ENCODE measurements at places on chromosomes 11 and 22.

- no peak for DNase-seq
Observed at GRCh38 chr22:48423481-48423911, 1404.2 kb downstream of the BRD1 start.

GRCh38 chr11:47021527-47021818 lies 84.9 kb downstream of the CSTPP1 start:
- DNase-seq, result no peak

GRCh38 chr11:57638005-57638781 lies 11.5 kb downstream of the YPEL4 start:
- DNase-seq, result no peak

DNA sequence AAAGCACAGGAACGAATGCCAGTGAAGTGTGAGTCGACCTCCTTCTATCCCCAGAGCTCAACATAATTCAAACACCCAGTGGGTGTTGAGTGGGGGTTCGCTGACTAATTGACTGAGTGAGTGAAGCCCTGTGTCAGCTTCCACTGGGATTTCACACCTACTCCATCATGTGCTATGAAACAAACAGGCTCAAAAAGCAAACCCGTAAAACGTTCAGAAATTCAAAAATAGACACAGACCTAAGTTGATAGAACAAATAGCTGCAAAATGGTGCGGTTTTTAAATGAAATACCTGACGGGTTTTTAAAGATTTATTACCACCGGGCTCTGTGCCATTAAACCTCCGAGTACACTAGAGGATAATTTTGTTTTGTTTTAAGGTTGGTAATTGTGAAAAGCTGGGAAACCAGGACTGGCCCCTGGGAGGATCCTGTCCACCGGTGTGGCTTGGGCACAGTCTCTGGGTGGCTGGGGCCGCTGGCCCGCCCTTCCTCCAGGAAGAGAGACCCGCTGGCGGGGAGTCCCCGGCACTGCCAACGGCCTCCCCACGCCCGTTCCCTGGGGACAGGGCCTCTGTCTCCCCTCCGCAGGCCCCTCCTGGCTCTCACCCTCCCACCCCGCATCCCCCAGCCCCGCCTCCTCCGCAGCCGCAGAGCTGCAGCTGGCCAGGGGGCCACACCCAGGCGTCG lies 13.6 kb downstream of the KCNJ5 start:
- DNase-seq, result no peak

GRCh38 chr11:124656774-124657630 lies 16.5 kb downstream of the SIAE start:
- DNase-seq, result no peak

DNA sequence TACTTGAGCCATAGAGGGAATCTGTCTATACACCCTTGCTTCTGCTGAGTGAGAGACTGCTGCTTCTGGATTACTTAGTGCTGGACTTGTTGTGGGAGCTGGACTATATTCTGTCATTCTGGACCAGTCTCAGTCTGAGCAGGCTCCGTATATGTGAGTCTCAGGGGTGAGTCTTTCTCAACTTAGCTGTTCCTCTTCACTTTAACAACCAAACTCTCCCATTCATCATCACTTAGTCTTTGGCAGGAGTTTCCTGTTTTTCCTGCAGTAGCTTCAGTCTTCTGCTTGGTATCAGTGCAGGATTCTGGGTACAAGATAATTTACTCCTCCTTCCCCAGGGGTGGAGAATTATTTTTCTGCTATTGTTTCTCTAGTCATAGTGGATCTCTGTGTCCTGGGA lies 779.5 kb downstream of the METTL15 start:
- DNase-seq, result no peak

DNA sequence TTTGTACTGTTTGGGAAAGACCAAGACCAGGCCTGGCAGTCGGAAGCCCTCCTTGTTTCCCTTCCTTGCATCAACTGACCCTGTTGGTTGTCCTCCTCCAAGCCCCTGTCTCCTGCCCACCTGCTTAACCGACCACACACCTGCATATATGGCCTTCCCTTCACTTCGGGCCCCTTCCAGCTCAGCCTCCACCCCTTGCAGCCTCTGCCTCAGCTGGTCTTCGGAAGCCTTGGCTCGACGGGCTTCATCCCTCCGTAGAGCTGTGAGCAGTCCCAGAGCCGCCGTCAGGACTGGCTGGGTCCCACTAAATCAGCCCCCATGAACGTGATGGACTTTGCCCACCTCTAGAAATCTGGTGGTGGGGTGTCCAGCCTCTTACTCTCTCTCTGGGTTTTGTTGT lies 8.4 kb downstream of the NHERF4 start:
- no peak for DNase-seq

GRCh38 chr11:117092951-117093590 lies 5.2 kb downstream of the SIK3 start:
- no peak for DNase-seq

DNA sequence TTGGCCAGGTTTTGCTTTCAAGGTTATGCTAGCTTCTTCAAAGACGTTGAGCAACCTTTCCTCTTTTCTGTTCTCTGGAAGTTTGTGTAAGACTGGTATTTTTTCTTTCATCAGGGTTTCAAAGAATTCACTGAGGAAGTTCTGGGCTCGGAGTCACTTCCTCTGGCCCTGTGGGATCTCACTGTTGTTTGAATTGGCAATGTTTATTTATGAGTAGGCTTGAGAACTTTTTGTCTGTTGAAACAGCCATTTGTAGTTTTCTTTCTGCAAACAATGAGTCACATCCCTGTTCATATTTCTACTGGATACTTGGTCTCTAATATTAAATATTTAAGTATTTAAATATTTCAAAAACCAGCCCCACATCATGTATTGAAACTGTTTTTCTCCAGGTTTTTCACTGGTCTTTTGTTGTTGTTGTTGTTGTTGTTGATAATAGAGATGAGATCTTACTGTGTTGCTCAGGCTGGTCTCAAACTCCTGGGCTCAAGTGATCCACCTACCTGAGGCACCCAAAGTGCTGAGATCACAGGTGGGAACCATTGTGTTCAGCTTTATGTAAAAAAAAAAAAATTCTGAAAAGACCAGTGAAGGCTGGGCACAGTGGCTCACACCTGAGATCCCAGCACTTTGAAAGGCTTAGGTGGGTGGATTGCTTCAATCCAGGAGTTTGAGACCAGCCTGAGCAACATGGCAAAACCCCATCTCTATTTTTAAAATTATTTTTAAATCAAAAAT lies 26.9 kb downstream of the SUSD2 start:
- DNase-seq, result no peak

DNA sequence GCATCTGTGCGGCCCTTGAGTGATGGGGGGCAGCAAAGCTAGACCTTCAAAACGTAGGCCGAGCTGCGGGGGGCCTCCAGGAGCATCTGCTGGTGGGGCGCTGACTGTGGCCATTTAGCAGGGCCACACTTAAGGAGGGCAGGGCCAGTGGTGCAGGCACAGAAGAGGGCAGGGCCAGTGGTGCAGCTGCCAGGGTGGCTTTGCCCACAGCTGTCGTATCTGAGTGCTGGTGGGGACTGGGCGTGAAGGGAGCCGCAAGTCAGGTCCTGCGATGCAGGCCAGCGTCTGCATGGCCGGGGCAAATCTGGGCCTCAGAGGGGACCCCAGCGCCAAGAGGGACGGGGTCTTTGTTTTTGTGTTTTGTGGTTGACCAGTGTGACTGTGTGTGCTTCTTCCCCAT lies 27.7 kb downstream of the RNH1 start:
- DNase-seq, result no peak

DNA sequence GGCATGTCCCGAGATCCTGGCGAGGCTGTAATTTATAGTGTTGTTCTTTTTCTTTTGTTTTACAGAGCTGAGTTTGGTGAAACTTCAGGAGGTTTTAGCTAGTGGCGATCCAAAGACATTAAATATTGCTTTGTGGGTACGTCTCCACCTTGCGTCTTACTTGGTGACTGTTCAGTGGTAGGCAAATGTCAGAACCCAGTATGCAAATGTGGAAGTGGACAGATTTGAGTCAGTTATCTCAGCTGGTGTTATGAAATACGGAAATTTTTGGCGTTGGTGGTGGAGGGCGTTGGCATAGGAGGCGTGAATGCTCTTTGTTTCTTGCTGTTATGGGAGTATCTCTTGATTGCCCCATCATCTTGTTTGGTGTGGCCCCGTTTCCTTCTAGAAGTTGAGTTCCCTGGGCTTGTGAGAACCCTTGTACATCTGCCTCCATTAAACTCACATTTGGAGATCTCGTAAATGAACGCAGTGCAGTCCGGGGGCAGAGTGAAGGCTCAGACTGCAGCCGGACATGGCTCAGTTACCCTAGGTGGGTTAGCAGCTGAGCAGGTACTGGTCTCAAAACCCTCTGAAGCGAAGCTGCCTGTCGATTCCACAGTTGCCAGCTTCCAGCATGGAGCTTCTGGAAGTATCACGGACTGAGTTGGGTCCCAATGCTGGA lies 39.9 kb downstream of the PTPRJ start:
- no peak for DNase-seq

GRCh38 chr11:76284161-76284560 lies 77.9 kb upstream of the WNT11 start:
- no peak for DNase-seq

Measured in stimulated activated CD4-positive, alpha-beta T cell treated with anti-CD3 and anti-CD28 coated beads, Interleukin-12 subunit alpha, Interleukin-12 subunit beta, amount 100 ng/mL, for 48 hours (primary cell).